ENCODE measurements at places on chromosomes 5 and 9. TPM values are rescaled to one million over a fixed set of nuclear protein-coding genes. Genes with fewer than 3 reads are reported as not detected.

Gene C9
- total RNA-seq = 0.47 TPM

- no peaks in the 10 kb centered on the region for H3K27me3 ChIP-seq
- no peak overlapping the region for H3K4me3 ChIP-seq
- H3K4me1 ChIP-seq = peaks cover 30% of the 10 kb centered on the region
- peak; percentile 24 for DNase-seq
- H3K36me3 ChIP-seq = no peaks in the 10 kb centered on the region
Measured at GRCh38 chr5:119275146-119275545, 80.7 kb upstream of the TNFAIP8 start.

- no peaks in the 10 kb centered on the region for H3K27me3 ChIP-seq
- H3K36me3 ChIP-seq = no peaks in the 10 kb centered on the region
- peaks cover 18% of the 10 kb centered on the region for H3K4me1 ChIP-seq
- peak; percentile 24 for DNase-seq
- H3K4me3 ChIP-seq = no peak overlapping the region
Measured at GRCh38 chr5:138536665-138537315, 6.2 kb downstream of the ETF1 start.

- DNase-seq = no peak
- H3K27ac ChIP-seq = no peak overlapping the region
- no peak overlapping the region for H3K4me3 ChIP-seq
- H3K27me3 ChIP-seq = no peaks in the 10 kb centered on the region
- H3K36me3 ChIP-seq = no peaks in the 10 kb centered on the region
Measured at GRCh38 chr5:68021227-68021626, 194.3 kb upstream of the PIK3R1 start.

DNA sequence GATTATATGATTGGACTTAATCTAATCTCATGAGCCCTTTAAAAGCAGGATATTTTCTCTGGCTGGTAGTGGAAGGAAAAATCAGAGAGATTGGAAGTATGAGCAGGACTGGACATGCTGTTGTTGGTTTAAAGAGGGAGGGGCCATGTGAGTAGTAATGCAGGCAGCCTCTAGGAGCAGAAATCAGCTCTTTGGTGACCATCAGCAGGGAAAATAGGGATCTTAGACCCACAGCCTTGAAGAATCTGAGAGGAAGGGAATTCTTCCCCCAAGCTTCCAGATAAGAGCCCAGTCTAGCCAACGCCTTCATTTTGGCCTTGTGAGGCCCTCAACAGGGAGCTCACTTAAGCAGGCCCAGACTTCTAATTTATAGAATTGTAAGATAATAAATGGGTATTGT, 9.5 kb downstream of the SH3GL2 start:
- H3K4me1 ChIP-seq = no peaks in the 10 kb centered on the region
- H3K4me3 ChIP-seq = no peak overlapping the region
- H3K27me3 ChIP-seq = no peaks in the 10 kb centered on the region
